ENCODE measurements at places on chromosomes 13 and 19.

GRCh38 chr19:3154957-3155736, 19.3 kb downstream of the GNA15 start:
- peak; percentile 49 for DNase-seq

DNA sequence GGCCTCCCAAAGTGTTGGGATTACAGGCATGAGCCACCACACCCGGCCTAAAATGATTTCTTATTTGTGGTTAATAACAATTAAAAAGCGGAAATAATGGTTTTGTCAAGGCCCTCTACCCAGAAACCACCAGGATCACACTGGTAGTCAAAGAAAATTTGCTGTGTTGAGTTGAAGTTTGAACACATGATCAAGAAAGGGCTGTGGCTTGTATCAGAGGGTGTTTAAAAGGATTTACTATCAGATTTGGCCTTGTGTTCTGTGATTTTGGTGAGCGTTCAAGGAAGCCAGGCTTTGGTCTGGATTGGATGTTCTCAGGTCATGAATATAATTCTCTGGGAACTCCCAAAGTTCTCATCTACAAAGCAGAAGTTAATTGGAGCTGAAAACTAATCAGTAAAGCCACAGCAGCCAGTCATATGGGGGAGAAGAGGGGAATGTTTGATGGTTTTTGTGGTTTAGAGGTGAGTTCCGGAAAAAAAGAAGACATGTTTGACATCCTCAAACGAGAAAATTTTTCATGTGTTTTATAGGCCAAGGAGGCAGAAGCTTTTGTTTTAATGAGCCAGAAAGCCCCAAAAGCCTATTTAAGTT, 10.6 kb upstream of the ZNF556 start:
- DNase-seq, result no peak

GRCh38 chr19:41915776-41916414, 12.4 kb downstream of the ERFL start:
- no peak for DNase-seq

DNA sequence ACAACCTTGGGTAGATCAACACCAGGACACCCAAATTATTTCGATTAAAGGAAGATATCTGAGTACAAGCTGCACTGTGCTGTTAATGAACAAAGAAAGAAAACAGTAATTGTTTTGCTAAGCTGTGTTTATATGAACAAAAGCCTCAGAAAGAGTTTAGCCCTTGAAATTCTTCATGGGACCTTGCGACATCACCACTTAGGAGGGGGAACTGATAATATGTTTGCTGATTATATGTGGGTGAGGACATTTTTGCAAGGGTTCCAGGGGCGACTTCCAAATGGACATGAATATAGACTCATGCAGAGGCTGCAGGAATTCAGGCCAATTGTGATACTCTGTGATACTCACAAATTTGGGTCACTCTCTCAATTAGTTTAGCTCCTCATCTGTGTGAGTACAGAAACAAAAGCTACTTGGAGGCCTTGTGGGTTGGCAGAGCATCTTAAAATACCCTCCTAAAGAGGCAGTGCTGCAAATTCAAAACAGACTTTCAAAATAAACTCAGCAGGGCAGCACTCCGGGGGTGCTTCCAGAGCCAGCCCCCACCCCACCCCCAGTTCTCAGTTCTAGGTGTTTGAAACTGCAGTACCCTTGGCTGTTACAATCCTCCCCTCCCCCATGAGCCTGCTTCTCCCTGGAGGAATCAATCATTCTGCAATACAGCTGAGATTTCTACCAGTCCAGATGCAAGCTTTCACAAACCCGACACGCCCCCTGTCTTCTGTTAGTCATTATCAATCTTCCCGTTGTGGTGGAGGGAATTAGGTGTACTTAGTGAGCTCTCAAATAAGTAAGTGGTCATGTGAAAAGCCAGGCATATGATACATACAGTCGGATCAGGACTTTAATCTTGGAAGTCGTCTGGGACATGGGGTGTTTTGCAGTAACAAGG, 97.0 kb upstream of the MBNL2 start:
- no peak for DNase-seq

GRCh38 chr13:105982219-105982930, 553.1 kb downstream of the EFNB2 start:
- no peak for DNase-seq

- DNase-seq, result no peak
Observed at GRCh38 chr19:10238172-10238783, 7.1 kb upstream of the S1PR2 start.

GRCh38 chr13:75749407-75749806, 113.3 kb downstream of the LMO7 start:
- no peak for DNase-seq

- DNase-seq, result no peak
Observed at GRCh38 chr13:111232191-111232590, 88.3 kb upstream of the TEX29 start.

DNA sequence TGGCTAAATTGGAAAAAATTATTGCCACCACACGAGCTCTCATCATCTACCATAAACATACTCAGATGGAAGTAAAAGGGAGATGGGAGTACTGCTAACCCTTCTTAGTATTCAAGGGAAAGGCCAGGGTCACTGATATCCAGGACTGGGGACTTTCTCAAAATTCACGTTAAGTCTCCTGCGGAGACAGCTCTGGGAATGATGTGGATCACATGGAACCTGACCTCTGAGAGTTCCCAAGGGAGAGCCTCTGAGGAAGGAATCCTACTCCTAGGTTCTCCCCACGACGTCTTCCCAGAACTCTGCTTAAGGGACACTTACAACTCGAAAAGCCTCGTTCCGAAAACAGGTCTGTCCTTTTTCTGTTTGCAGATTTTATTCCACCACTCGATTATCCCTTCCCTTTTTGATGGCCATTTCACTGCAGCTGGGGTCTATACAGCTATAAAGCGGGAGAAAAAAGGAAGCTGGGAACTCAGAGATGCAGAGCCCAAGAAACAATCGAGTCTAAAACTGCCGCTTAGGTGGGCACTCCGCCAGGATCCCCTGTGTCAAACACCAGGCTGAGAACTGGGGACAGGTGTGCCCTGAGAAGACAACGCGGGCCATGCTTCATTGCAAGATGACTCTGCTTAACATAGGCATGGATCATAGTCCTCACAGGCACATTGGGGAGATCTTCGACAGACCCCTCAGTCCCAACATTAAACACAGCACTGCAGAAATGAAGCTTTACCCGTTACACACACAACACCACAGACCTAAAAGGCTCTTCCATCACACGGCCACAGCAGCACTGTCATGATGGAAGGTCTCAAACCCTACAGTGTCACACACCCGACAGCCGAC, 823 bp upstream of the ZNF567 start:
- no peak for DNase-seq

- no peak for DNase-seq
Observed at GRCh38 chr19:33402421-33403220, 29.1 kb downstream of the CEBPG start.

DNA sequence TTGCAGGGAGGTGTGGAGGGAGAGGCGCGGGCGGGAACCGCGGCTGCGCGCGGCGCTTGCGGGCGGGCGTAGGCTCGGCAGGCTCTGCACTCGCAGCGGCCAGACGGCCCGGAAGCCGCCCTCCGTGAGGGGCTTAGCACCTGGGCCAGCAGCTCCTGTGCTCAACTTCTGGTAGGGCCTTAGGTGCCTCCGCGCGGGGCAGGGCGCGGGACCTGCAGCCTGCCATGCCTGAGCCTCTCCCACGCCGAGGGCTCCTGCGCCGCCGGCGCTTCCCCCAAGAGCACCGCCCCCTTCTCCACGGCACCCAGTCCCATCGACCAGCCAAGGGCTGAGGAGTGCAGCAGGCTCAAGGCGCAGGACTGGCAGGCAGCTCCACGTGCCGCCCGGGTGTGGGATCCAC, 940.8 kb upstream of the PCDH9 start:
- no peak for DNase-seq

DNA sequence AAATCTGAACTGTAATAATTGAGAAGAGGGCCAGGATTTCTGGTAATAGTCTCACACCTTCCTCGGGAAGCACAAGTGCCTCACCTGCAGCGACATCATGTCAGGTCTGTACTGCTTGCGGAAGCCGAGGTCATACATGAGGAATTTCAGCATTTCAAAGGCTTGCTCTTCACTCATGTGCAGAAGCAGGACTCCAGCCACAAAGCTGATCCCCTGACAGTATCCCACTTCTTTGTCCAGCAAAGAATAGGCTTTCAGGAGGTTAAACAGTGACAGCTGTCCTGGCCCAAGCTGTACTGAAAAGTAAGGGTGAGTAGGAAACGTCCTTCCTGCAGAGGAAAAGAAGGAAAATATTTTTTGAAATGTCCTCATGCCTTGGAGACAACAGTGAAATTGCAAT, 182.7 kb downstream of the TBC1D4 start:
- no peak for DNase-seq

- no peak for DNase-seq
Observed at GRCh38 chr13:104140552-104140951, 1074.3 kb upstream of the SLC10A2 start.

GRCh38 chr13:97224544-97225300, 2.6 kb downstream of the MBNL2 start:
- no peak for DNase-seq

GRCh38 chr13:47890146-47890814, 110.8 kb downstream of the SUCLA2 start:
- DNase-seq, result no peak

DNA sequence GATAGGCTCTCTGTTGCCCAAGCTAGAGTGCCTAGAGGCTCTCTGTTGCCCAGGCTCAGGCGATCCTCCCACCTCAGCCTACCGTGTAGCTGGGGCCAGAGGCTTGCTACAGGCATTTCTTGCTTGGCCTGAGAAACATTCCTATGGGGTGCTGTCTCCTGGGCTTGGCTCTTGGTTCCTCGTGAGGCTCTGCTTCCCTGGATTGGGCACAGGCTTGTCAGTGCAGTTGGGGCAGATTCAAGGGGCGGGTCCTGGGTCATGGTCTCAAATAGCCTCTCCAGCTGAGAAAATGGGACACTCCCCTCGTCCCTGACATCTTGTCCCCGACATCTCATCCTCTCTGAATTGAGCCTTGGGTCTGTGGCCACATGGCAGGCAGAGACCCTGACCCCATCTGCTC, 4.9 kb downstream of the TSSK6 start:
- DNase-seq, result no peak

DNA sequence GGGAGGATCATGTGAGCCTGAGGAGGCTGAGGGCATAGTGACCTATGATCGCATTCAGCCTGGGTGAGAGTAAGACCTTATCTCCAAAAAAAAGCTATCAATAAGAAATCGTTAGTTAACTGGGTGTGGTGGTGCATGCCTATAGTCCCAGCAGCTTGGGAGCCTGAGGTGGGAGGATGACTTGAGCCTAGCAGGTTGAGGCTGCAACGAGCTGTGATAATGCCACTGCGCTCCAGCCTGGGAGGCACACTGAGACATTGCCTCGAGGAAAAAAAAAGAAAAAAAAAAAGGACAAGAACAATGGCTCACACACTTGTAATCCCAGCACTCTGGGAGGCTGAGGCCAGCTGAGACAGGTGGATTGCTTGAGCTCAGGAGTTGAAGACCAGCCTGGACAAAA, 16.2 kb downstream of the PSPC1 start:
- DNase-seq, result no peak

- DNase-seq, result no peak
Observed at GRCh38 chr19:56838909-56839651, 1.4 kb downstream of the PEG3 start.

DNA sequence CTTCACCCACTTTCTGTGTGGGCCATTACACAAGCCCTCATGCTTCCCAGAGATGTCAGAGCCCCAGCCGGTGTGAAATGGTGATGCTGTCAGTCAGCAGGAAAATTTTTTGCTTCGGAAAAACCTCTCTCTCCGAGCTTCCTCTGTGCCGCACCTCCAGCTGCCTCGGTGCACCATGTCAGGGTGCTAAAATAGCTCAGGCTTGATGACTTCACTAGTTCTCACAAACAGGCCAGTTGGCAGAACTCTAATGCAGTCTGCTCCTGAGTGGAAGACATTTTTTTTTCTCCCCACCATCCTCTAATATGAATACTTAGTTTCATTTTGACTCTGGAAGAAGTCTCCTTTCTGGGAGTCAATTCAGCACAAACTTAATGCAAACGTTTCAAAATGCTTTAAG, 71.3 kb downstream of the KLF12 start:
- DNase-seq, result no peak

DNA sequence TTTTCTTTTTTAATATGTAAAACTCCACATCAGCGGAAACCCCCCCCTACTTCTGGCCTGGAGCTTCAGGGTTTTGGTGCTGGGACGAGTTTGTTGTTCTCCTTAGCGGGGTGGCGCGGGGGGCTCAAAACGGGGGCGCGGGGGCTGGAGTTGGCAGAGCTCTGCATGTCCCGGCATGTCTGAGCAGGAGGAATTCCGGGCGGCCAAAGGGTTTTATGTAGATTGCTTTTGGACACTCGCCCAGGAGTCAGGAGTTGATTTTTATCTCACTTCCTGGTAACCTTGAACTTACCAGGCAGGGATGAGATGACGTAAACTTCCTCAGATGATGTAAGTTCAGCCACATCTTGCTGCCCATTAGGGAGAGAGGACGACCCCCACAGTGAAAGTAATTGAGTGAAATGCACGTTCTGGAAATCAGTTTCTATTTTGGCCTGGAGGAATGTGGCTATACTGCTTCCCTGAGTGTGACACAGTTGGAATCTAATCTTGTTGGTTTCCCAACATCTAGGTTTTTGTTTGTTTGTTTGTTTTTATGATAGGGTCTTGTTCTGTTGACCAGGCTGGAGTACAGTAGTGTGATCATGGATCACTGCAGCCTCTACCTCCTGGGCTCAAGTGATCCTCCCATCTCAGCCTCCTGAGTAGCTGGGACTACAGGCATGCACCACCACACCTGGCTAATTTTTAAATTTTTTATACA, 21.0 kb upstream of the GDF15 start:
- DNase-seq, result no peak

GRCh38 chr13:78430166-78430791, 173.1 kb downstream of the POU4F1 start:
- DNase-seq, result no peak

DNA sequence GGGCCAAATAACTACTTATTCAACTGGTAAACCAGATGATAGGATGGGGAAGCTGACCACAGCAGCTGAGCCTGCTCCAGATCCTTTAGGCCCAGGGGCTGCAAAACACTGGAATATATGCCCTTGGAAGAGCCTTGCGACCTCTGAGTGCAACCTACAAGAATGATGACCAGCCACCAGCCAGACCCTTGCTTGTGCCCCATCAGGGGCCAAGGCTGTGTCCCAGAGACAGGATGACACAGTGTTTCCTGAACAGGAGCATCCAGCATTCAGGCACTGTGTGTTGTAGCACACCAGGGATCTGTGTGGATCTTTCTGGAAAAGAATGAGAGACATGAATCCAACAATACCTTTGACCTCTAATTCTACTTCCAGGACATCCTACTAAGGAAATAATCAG, 14.5 kb downstream of the GJA3 start:
- no peak for DNase-seq

GRCh38 chr13:24124789-24125476, 35.6 kb upstream of the SPATA13 start:
- DNase-seq, result no peak
